ENCODE measurements at places on chromosomes 12 and 14.

GRCh38 chr12:4421590-4422031 lies 24.0 kb downstream of the FGF6 start:
- ATAC-seq: no peak

DNA sequence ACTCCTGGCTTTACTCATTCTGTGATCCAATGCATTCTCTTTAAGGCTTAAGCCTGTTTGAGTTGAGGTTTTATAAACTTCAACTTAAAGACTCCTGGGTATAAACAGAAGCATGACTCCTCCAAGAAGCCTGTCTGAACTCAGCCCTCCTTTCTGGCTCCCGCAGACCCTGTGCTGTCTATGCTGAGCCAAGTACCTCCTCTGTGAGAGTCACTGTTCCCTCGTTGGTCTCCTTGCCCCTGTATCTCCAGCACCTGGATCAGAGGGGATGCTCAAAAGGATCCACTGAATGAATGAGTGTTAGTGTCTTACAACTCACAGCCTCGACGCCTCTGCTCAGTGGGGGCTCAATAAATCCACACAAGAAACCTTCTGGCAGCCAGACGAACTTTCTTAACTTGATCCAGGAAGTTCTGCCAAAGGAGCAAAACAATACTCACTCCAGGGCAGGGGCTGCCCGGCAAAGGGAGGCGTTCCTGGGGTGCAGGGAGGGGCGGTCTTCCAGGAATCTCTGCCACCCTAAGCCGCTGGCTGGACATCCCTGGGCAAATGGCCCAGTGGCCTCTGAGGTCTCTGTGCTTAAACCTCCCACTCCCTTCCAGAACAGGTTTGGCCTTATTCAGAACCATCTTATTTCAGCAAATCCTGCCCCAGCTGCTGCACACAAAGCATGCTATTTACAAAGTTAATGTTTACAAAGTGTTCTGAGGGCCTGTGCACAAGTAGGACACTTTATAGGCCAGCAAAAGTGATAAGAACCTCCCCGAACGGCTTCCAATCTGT lies 32.9 kb downstream of the MAP1LC3B2 start:
- ATAC-seq: peak; percentile 65

DNA sequence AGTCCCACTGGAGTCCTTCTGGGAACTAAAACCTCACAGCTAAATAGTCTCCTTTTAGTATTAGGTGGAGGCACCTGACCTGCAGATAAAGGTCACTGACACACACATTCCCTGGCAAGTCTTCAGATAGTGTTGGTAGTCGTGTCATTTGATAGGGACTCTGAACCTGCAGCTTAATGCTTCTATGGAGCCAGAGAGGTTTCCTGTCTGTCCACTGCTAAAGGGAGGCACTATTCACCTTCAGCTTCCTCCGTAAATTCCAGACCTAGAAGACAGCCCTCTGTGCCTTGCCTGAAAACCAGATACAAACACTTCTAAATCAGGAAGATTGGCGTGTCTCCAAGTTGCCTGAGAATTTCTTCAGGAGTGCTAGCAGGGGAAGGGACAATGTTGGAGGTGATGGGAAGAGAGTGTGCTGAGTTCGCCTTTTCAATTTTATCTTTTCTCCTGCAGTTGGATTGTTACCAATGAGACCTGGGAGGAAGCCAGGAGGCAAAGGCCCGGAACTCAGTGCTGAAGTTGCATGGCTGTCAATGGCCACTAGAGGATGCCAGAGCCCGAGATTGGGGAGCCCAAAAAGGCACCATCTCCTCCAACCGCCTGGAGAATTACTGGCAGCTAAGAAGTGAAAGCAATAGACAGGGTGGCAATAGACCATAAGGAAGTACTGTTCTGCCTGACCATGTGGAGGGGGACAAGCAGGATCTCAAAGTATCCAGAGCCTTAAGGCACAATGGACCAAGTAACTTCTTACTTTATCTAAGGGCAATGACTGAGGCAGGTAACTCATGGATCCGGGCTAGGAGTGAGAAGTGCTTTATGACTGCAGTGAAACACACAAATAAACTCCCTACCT lies 81.6 kb upstream of the SCAF11 start:
- ATAC-seq: peak; percentile 73

GRCh38 chr12:82415402-82415801 lies 57.1 kb downstream of the METTL25 start:
- no peak for ATAC-seq

DNA sequence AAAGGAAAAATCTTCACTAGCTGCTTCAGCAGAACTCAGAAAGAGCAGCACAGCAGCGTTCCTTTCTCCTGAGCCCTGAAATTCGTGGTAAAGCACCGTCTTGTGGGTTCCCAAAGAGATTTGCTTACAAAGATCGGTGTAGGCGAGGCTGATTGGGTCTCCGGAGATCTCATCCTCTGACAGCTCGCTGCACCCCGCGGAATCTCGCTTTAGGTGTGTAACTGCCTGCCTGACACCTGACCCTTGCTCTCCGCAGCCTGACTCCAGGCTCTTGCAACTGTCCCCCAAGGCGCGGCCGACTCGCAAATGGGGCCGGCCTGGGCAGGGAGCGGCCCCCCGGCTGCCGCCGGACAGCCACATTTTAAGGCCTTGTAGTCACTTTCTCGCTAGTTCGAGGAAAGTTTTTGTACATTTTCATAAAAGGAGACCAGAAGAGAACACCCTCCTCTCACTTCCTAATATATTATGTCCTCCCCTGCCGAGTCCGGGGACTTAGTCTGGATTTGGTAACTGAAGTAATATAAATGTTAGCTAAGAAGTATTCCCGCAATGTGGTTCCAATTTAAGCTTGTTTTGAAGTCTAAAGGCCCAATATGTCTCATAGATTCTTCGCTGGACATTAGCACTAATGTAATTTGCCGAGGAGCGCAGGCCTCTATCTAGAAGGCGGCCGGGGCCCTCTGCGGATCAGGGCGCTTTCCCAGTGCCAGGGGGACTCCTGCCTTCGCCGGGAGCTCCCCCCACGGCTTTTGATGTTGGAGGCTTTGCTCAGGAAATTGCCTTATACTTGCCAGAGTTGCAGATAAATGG lies 177.3 kb upstream of the CDKN3 start:
- ATAC-seq: no peak

DNA sequence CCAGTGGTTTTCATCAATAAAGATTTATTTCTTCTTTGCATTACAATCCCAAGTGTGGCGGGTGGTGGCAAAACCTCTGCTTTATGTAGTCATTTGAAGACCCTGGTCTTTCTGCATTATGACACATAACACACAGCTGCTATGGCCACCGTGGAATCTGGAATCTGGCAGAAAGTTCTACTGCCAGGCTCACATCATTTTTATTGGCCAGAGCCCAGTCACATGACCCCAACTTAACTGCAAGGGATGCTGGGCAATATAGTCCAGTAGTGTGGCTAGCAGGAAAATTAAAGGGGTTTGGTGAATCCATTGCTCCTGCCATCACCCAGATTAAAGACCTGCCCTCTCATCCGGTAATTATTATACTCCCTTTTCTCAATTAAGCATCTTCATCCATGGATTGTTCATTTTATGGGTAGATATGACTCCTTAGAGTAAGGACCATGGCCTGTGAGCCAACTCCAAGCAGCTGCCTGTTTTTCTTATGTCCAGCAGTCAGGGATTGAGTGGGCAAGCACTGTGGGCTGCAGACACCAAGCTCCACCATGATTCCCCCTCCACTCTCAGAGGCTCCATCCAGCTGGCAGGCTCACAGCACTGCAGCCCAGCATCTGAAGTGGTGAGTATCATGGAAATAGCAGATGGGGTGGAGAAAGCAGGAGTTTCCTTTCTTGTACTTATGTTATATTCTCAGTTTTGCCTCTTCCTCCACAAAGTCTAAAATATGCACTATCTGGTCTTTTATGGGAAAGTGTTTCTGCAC lies 1030.7 kb downstream of the AACS start:
- ATAC-seq: no peak

GRCh38 chr12:95790917-95791849 lies 619 bp upstream of the NTN4 start:
- ATAC-seq: peak; percentile 52

GRCh38 chr12:98653866-98654493 lies 8.9 kb downstream of the APAF1 start:
- no peak for ATAC-seq

Data from gastroesophageal sphincter (tissue), 4 donors.